HuH-7 (cell line): ENCODE measurements at places on chromosomes 16 and 17.

GRCh38 chr17:39277110-39277509 lies 51.4 kb upstream of the STAC2 start:
- no peak for DNase-seq

DNA sequence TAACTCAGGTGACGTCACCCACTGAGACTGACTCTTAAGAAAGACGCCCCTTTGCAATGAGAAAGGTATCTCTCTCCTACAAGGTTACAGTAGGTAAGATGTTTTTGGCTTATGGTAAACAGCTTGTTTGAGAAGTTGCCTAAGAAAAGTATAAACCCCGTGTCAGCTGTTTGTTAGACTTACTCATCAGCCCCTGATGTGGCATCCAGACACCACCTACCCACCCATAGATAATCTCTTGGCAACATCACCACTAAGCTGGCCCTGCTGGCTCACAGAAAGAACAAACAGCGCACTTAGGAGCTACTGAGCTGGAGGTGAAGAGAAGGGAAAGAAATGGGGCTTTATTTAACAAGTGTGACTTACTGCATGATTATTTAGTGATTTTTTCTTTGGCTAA lies 121.0 kb downstream of the PARN start:
- DNase-seq = no peak

GRCh38 chr17:49935526-49936210 lies 33.3 kb upstream of the DLX4 start:
- DNase-seq = no peak

GRCh38 chr17:46150216-46150963 lies 42.8 kb downstream of the KANSL1 start:
- DNase-seq = no peak

GRCh38 chr17:8934346-8934745 lies 31.2 kb downstream of the PIK3R5 start:
- DNase-seq = no peak

DNA sequence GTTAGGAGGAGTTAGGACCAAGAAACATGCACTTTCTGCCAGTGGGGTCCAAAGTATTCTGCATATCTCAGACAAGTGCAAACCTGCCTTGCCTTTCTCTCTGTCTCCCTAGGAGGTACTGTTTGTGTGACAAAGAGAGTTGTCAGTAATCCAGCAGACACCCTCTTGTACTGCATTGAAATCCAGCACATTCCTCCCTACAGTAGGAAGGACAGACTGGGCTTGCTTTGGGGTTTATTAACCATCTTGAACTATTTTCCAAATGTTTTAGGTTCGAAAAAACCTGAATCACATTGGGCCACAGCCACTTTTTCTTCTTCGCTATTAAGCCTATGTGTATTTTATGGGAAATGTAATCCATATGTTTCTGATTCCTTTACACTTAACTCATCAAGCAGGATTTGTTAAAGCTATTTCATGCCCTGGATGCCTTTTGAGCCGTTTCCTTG lies 204.2 kb upstream of the KCNJ16 start:
- DNase-seq = no peak

- DNase-seq = no peak
These were observed 69.6 kb upstream of the GSE1 start for GRCh38 chr16:85543536-85543935.

- DNase-seq = no peak
These were observed 51.3 kb upstream of the CCL1 start for GRCh38 chr17:34414339-34414738.

DNA sequence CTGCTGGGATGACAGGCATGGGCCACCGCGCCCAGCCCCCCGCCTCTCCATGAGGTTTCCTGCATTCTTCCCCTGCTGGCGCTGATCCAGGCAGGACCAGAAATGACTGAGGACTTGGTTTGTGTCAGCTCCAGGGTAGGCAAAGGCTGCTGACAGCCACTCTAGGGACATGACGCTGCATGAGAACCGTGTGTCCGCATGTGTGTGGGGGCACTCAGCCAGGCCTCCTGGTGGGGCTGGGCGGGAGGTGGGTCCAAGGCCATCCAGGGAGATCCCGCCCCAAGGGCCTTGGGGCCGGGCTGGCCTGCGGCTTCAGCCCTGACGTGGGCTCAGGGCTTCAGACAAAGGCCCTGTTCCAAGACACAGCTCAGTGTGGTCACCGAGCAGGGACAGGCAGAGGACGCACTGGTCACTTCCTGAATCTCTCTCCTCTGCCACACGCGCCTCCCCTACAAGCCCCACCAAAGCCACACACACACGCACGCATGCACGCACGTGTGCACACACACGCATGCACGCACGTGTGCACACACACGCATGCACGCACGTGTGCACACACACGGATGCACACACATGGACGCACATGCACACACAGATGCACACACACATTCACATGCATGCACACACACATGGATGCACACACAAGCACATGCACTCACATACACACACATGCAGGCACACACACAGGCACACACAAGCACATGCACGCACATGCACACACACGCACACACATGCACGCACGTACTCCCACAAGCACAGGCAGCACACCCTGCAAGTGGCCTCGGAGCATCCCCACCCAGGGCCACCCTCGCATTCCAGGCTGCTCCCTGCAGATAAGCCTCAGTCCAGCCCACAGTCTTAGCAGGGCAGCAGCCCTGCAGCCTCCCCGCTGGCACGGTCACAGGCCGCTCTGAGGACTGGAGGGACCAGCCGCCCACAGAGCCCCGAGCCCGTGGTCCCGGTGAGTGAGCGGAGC lies 5.3 kb upstream of the TMEM204 start:
- no peak for DNase-seq

DNA sequence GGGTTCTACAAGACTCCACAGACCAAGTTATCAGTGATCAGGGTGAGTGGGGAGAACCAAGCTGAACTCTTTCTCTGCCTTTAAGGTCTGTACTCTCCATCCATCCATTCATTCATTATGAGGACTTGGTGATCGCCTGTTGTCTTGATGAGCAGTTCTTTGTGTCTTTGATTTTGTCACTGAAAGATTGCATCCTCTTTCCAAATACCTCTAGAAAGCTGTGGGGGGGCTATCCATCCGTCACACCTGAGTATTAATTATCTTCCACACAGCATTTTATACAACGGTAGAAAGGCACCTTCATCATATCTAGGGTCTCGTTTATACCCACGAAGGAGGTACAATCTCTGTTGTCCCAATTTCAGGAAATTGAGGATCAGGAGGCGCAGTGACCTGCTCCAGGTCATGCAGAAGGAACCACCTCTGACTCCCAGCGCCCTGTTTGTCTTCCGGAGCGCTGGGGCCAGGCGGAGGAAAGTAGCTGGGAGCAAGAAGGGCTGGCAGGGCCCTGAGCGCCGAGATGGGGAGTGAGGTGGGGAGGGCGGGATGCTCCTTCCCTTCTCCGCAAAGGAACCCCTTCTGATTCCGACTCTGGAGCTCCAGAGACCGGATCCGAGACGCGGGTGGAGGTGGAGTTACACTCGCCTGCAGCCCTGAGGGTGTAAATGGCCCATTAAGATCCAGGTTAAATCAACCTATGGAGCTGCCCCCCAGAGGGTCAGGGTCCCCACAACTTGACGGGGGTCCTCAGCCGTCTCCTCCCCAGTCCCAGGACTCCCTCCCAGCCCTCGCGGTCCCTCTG lies 605 bp upstream of the ABAT start:
- no peak for DNase-seq

DNA sequence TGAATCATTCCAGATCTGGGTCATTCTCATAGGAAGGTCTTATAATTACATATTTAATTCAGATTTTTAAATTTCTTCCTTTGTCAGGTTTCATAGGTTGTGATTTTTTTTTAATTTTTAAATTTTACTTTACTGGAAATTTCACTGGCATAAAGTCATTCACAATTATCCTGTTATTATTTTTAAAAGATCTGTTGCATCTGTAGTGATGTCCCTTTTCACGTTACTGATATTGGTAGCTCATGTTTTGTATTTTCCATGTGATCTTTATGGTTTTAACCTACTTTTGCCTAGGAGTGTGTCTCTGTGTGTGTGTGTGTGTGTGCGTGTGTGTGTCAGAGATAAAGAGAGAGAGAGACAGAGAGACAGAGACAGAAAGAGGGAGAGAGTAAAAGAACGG lies 216.6 kb upstream of the KCNJ16 start:
- no peak for DNase-seq

DNA sequence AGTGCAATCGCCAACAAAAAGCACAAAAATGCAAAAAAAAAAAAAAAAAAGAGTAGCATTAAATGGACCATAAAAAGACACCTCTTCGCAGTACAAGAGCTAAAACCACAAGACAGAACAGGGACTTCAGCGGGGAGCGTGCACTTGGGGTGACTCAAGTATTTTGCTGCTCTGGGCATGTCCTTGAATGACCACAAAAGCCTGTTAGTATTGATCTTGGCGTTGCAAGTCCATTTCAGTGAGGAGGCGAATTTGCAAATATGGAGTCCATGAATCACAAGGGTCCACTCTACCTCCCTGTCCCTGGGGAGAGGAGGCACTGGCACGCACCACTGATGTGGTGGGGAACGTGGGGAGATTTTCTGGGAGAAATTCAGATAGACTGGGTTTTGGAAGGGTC lies 78.9 kb downstream of the CNGB1 start:
- no peak for DNase-seq

DNA sequence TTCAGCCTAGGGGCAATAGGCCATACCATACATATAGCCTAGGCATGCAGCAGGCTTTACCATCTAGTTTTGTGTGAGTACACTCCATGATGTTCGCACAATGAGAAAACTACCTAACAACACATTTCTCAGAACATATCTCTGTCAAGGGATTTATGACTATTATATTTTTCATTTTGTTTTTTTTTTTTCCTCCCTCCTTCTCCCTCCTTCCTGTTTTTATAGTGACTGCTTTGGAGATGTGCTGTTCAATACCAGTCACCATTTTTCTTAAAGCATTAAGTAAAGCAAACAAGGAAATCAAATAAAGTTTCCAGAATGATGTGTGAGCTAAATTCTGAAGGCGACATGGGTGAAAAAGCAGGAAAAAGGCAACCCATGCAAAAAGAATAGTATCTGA lies 194.6 kb downstream of the STX8 start:
- no peak for DNase-seq

- DNase-seq = no peak
These were observed 25.5 kb downstream of the STH start for GRCh38 chr17:46024590-46024989.

GRCh38 chr17:58658804-58659713 lies 32.8 kb downstream of the TEX14 start:
- DNase-seq = peak; percentile 70

DNA sequence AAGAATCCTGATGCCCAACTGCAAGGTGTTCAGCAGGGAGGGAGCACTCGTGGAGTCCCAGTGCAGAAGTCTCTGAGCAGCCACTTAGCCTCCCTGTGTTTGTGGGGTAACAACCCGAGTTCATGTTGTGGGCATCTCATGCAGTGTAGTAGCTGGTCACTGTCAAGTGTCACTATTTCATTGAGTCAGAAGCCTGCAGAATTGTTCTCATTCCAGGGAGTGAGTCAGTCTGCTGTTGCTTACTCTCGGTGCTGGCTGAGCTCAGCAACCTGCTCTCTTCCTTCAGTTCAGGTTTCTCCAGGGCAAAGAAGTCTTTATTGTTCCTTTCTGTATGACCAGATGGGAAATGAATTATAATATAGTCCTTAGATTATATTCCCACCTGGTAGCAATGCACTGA lies 24.1 kb downstream of the HMOX2 start:
- DNase-seq = no peak

DNA sequence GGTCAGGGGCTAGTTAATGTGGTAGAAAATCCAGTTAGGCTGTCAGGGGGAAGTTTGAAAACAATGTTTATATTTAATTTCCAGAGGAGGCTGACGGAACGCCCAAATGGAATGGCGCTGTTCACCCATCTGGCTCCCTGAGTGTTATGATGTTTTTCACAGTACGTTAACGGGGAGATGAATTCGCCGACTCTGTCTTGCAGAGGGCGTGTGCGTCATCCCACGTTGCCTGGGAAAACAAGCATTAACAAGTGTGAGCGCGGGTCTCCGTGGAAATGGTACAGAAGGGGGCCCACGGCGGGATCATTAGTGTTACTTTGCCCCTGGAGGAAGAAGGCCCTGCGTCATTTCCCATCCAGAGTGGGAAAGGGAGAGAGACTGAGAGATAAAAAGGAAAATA lies 29.6 kb downstream of the RGS9 start:
- DNase-seq = no peak

DNA sequence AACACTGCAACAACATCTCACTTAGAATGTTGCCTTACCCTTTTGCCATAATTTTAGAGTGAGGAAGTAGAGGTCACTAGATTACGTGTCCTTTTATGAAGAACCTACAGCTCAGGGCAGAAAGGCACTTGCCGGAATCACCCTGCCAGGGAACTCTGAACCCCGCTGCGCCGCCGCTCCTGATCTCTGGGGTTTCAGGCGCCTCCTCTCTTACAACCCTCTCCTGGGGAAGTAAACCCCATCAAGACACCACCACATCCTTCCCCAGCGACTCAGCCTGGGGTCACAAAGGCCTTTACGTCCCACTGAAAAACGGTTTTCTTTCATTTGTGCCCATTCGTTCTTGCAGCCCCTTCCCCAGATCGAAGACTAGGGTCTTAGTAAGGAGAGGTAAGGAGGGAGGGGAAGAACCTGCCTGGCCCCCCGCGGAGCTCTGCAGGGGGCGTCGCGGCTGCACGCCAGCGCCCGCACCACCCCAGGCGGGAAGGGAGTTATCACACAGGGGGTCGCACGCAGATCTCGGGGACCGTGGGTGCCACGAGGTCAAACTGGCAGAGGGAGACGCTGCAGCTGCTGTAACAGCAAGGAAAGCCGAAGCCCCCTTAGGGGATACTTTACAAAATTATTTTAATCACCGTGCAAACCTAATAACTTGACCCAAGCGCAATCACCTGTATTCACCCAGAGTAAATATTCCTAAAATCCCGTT lies 1.0 kb upstream of the HLF start:
- no peak for DNase-seq

GRCh38 chr16:85908444-85908843 lies 9.5 kb downstream of the IRF8 start:
- no peak for DNase-seq

DNA sequence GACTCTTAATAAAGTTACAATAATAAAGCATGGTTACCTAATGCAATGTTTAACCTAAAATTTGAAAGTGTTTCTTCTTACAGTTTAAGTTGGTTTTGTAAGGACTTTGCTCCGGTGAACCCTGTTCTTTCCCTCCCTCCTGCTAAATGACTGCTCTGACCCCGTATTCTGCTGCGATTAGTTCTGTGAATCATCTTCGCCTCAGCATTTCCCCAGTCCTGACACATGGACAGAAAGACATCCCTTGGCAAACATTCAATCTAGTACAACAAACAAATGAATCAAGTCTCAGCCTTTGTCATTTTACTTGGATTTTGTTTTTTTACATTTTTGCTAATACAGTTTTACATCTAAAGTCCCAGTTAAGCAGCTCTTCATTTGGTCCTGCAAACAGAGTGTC lies 15.4 kb downstream of the KCNJ2 start:
- DNase-seq = no peak

DNA sequence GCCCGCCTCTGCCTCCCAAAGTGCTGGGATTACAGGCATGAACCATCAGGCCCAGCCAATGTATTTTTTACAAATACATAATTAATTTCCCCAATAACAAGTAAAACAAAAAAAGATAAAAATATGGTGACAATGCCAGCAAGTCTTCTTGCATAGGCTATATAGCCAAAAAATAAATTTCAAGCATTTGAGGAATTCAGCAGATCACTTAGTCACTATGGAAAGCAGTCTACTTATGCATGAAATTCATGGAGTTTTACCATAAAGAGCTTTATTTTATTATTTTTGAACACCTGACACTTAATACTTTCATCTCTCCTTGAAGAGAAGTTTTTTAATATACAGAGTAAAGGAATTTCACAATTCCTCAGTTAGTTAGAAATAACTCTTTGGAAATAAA lies 56.4 kb downstream of the BRIP1 start:
- no peak for DNase-seq
